Thoracic aorta (tissue), 2 donors: ENCODE measurements at places on chromosomes 7 and 10.

GRCh38 chr7:37265006-37265405 lies 183.7 kb downstream of the ELMO1 start:
- no peaks in the 10 kb centered on the region for H3K36me3 ChIP-seq
- H3K4me3 ChIP-seq: no peak overlapping the region
- DNase-seq: no peak
- no peak overlapping the region for H3K27ac ChIP-seq
- no peaks in the 10 kb centered on the region for H3K27me3 ChIP-seq
- no peaks in the 10 kb centered on the region for H3K4me1 ChIP-seq

- H3K27ac ChIP-seq: no peak overlapping the region
- H3K4me3 ChIP-seq: peak overlapping the region; percentile 67
- H3K36me3 ChIP-seq: no peaks in the 10 kb centered on the region
- peaks cover 13% of the 10 kb centered on the region for H3K4me1 ChIP-seq
Observed at GRCh38 chr7:139482662-139483466, 609 bp downstream of the KLRG2 start.

- DNase-seq: no peak
- H3K4me3 ChIP-seq: no peak overlapping the region
- no peaks in the 10 kb centered on the region for H3K27me3 ChIP-seq
- H3K36me3 ChIP-seq: no peaks in the 10 kb centered on the region
- H3K4me1 ChIP-seq: no peaks in the 10 kb centered on the region
Observed at GRCh38 chr7:121440857-121441503, 44.9 kb upstream of the FAM3C start.

- H3K27me3 ChIP-seq: no peaks in the 10 kb centered on the region
- H3K4me3 ChIP-seq: no peak overlapping the region
- H3K4me1 ChIP-seq: no peaks in the 10 kb centered on the region
- H3K36me3 ChIP-seq: no peaks in the 10 kb centered on the region
Observed at GRCh38 chr7:19121977-19122588, 4.6 kb upstream of the TWIST1 start.

DNA sequence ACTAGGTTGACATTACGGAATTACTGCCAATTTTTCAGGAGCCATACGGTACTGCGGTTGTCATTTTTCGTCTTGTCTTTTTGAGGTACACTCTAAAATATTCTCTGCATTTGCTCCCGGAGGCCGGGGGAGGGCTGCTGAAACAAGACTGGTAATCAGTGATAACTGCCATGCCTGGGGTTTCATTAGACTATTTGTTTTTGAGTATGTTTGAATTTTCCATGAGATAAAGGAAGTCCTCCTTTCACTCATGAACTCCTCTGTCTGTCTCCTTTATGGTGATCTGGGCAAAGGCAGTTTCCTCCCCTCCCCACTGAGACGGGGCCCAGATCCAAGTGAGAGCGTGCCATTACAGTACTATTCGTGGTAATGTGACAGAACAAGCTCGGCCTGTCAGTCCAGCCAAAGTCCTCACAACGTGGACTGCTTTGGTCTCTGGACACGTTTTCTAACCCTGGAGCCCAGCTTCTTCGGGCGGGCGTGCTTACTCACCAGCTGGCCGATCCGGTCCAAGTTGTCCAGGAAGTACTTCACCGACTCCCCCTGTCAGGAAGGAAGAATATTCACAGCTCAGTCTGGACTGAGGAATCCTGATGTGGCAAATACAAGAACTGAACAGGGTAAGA lies 45.1 kb downstream of the AMZ1 start:
- peak; percentile 31 for DNase-seq
- peak overlapping the region; percentile 48 for H3K27ac ChIP-seq
- no peak overlapping the region for H3K4me3 ChIP-seq
- H3K36me3 ChIP-seq: peaks cover 3% of the 10 kb centered on the region

DNA sequence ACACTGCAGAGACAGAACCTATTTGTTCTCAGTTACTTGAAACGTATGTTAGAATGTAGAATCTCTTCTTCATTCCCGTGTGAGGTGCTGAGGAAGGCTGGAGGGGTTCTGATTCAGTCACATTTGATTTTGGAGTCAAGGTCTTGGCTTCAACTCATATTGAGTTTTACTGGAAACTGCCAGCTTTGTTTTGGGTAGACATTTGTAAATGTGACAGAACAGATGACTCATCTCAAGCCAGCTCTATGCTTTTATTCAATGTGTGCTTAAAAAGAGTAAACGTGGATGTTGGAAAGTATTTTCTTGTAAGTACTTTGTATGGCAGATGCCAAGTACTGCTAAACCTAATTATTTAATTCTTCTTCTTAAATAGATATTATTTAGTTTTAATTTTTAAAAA lies 780.8 kb upstream of the C7orf33 start:
- no peak overlapping the region for H3K4me3 ChIP-seq
- DNase-seq: no peak
- peaks cover 5% of the 10 kb centered on the region for H3K4me1 ChIP-seq
- H3K27ac ChIP-seq: no peak overlapping the region
- H3K36me3 ChIP-seq: no peaks in the 10 kb centered on the region

DNA sequence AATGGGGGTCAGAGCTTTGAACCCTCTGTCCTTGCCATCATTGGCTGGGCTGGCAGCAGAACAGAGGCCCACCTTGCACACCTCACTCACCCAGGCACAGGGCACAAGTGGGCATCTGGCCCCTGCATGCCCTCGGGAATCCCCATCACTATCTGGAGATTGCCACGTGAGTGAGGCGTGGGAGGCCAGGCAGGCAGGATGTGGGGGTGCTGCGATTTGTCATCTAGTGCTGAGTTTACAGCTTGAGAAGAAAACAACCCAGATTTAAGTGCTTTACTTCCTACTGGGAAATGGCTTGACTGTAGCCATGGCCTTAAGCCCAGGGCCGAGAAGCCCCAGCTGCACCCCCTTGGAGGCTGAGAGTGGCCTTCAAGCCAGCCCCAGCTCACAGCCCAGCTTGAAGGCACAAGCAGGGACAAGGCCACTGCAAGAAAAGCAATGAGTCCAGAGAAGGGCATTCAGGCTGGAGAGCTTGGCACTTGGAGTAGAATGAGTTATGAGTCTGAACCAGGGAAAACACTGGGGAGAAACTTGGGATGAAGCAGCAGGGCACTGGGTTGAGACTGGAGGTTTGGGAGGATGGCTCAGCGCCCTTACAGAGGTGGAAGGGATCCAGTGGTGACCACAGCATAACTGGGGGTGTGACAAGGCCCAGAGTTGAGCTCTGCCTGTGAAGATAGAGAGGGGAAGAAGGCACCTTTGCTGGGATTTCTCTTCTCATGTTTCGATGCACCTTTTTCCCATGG lies 123.0 kb downstream of the CXCL12 start:
- no peaks in the 10 kb centered on the region for H3K27me3 ChIP-seq
- no peaks in the 10 kb centered on the region for H3K36me3 ChIP-seq
- no peak for DNase-seq
- H3K4me3 ChIP-seq: no peak overlapping the region
- H3K27ac ChIP-seq: peak overlapping the region; percentile 14

GRCh38 chr7:109246330-109247077 lies 676.8 kb downstream of the DNAJB9 start:
- no peaks in the 10 kb centered on the region for H3K4me1 ChIP-seq
- no peak overlapping the region for H3K4me3 ChIP-seq

DNA sequence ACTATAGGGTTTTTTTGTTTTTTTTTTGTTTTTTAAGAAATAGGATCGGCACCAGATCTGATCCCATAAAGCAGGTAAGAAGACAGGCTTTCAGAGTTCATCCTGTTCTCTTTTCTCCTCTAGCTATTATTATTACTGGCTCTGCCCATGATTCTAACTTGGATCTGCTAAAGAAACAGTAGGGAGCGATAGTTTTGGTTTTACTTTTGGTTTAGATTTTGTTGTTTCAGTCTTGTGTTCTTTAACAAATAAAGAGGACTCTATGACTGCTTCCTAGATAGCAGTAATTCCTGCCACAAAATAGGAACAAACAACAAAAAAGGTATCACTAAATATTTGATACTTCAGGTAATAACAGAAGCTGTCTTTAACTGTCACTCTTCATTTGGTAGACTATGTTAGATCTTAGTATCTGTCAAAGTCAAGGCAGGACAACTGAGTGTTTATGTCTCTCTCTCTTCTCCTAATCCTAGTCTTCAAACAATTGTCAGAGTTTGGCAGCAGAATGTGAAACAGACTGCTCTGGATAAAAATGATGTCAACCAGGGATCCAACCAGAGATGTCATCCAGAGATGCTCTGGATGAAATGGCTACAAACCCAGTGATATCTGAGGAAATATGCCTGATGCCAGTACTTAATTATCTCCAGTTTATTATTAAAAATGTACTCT lies 99.8 kb downstream of the KMT2C start:
- H3K36me3 ChIP-seq: no peaks in the 10 kb centered on the region
- H3K4me3 ChIP-seq: peak overlapping the region; percentile 54
- no peak overlapping the region for H3K27ac ChIP-seq

DNA sequence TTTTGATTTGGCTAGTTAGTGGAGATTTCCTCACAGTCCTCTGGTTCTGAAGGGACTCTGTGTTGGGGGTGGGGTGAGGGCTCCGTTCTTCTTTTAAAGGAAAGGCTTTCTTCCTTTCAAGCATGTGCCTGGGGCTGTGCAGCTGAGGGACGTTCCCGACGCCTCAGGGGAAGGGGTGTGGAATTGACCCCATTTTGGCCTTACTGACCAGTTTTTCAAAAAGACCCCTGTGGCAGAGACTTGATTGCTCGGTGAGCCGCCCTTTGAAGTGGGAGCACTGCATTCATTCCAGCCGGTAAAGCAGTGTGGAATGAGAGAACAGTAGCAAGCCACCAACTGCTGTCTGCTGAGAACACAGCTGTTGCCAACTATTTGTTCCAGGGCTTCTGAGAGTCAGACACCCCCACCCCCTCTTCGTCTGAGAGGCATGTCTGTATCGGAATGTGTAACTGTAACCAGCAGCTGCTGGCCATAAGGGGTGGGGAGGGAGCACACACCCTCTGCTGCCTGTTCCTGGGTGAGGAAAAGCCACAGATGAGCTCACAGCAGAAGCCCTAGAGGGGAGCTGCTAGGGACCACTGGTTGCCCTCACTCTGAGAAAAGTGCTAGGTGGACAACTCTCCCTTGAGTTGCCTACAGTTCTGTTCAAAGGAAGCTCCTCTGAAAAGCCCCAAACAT lies 33.2 kb downstream of the WBP1L start:
- DNase-seq: peak; percentile 85
- H3K4me3 ChIP-seq: peak overlapping the region; percentile 74
- no peaks in the 10 kb centered on the region for H3K27me3 ChIP-seq
- no peaks in the 10 kb centered on the region for H3K36me3 ChIP-seq
- peak overlapping the region; percentile 99 for H3K27ac ChIP-seq

GRCh38 chr7:143252006-143252405 lies 11.2 kb upstream of the GSTK1 start:
- no peaks in the 10 kb centered on the region for H3K27me3 ChIP-seq
- H3K4me1 ChIP-seq: no peaks in the 10 kb centered on the region
- H3K4me3 ChIP-seq: no peak overlapping the region
- H3K36me3 ChIP-seq: no peaks in the 10 kb centered on the region
- no peak overlapping the region for H3K27ac ChIP-seq

DNA sequence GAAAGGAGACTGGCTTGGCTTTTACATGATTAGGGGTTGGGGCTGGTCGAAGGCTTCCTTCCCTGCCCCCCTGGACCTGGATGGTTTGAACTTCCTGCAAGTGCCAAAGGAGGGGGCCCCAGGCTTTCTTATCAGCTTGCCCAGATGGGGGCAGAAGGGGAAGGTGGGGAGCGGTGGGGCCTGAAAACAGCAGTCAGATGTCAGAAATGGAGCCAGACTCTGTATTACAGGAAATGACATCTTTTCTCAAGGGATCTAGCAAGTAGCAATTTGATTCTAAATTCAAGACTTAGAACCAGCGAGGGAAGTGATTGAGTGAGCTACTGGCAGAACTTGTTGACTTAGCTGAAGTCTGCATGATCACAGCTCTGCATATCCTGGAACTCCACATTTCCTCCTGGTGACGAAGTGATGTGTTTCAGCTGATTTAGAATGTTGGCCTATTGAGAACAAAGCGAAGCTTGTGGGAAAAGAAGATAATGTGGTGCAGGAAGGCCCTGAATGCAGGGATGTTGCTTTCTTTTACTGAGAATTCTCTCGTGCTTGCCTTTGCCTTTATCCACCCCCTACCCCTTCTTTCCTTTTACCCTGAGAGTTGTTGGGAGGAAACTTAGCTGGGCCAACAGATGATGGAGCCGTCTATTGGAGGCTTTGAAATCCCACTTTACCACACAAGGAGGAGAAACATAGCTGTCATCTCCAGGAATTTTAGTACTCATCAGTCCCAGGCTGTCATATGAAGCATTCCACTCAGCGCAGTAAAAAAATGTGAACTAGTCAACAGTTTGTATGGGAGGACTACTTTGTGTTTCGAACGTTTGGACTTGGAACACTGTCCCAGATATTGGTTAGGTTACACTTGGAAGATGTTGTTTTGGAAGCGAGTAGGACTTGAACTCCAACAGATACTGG lies 43.2 kb downstream of the CCNY start:
- DNase-seq: no peak
- no peaks in the 10 kb centered on the region for H3K27me3 ChIP-seq
- no peaks in the 10 kb centered on the region for H3K36me3 ChIP-seq
- peak overlapping the region; percentile 60 for H3K27ac ChIP-seq

GRCh38 chr7:157224627-157225026 lies 85.9 kb downstream of the UBE3C start:
- no peak for DNase-seq
- no peaks in the 10 kb centered on the region for H3K27me3 ChIP-seq
- no peaks in the 10 kb centered on the region for H3K4me1 ChIP-seq
- no peak overlapping the region for H3K4me3 ChIP-seq
- H3K36me3 ChIP-seq: peaks cover 12% of the 10 kb centered on the region

- peaks cover 9% of the 10 kb centered on the region for H3K4me1 ChIP-seq
- DNase-seq: no peak
- no peak overlapping the region for H3K27ac ChIP-seq
- H3K27me3 ChIP-seq: no peaks in the 10 kb centered on the region
Observed at GRCh38 chr7:28509251-28510025, 97.1 kb downstream of the CREB5 start.

DNA sequence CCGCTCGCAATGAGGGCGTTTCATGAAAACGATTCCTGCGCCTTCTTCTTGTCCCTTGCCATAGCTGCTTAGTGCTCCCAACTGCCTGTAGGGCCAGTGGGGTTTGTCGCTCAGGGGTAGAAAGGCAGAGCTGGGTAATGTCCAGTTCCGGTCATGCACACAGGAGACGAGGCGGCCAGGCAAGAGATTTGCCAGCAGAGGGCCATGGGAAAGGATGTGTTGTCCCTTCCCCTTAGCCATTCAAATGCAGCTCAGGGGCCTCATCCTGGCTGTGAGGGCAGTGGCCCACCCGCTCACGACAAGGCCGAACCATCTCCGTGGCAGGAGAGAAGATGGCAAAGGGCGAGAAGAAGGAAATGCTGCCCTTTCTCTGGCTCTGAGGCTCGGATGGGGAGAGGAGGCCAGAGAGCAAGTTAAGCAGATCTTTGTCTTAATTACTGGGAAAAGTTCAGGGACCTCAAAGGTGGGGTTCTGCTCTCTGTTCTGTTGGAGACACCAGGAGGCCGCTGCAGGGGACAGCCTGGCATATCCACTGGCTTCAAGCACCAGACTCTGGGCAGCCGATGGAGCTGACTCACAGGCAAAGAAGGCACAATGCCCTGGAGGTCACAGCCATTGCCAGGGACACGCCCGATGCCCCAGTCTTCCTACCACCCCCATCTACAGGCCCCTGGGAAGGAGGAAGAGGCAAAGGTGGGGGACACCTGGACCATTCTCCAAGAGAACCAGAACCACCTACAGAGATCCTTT lies 534.8 kb upstream of the MGMT start:
- no peak overlapping the region for H3K4me3 ChIP-seq
- H3K36me3 ChIP-seq: no peaks in the 10 kb centered on the region
- DNase-seq: no peak
- H3K4me1 ChIP-seq: peaks cover 7% of the 10 kb centered on the region
- no peaks in the 10 kb centered on the region for H3K27me3 ChIP-seq
